ENCODE measurements at places on chromosomes 6 and 20.

DNA sequence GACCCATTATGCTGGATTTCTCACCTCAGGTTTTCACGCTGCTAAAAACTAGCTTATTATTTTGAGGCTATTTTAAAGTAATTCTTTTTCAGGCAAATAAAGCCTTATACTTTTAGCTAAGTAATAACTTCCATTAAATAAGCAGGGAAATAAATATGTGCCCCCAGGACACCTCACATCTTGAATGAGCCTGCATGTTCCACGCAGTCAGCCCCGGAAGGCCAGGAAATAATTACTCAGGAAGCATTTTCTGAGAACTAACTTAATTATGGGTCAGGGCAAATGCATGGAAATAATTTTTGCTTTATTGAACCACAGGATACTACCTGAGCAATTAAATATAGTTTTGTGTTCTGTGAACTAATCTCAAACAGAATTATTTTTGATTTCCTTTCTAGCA, 41.1 kb downstream of the STX7 start:
- DNase-seq, result no peak

DNA sequence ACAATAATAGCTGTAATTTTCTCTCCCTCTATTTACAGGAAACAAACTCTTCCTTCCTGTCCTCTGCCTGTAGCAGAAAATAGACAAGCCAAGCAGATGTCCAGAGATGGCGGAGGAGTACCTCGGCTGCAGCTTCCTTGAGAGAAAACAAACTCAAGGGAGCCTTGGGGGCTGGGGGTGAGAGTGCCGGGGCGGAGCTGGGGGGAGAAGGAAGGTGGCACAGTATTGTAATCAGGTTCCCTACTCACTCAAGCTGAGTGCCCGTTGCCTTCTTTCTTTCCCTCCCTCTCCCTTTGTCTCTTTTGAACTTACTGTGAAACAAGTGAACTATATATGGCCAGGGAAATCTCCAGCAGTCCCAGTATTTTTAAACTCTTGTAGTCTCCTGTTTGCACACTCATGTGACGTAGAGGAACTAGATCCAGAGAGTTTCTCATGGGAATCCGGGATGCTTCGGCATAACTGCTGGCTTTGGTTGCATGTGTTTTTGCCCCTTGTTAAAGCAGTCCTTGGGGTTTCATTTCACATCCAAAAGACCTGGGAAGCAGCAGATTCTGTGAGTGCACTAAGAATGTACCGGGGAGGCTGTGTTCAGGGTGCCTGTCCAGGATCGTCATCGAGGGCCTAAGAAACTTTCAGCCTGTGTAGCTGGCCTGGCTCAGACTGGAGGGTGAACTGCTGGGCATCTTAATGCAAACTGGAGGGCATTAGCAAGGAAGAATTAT, 44.6 kb upstream of the HDDC2 start:
- no peak for DNase-seq

- no peak for DNase-seq
Measured at GRCh38 chr6:3696525-3697088, 54.9 kb downstream of the PXDC1 start.

DNA sequence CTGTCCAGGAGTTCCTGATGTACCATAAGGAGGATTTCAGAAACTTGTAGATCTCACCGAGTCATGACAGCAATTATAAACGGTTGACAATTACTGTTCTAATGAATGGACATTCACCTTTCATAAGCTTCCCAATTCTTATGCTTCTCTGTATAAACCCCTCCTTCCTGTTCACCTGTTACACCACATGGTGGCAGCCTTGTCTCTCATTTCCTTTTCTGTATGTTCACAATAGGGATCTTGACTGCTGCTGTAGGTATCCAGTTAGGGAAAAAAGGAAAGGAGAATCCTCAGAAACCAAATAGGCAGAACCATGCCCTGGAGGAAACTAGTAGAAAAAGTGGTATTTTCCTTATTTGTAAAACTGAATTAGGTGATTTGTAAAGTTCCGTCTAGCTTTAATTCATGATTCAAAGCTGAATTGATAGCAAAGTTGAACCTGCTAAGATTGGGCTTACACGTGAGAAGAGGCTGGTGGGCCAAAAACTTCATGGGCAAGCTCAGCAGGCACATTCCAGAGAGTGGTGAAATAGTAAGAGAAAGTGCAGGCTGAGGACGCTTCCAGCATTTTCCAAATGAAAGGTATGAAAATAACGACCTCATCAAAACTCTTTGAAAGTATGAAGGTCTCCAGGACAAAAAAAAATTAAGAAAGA, 29.0 kb upstream of the TBPL1 start:
- DNase-seq, result peak; percentile 72

DNA sequence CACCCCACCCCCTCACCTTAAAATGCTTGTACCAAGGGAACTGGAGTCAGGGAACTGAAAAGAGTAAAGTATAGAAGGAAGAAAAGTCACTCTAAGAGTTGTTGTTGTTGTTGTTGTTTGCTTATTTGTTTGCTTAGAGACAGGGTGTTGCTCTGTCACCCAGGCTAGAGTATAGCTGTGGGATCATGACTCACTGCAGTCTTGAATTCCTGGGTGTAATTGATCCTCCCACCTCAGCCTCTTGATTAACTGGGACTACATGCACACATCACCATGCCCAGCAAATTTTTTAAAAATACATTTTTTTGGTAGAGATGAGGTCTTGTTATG, 681.6 kb upstream of the GJE1 start:
- DNase-seq, result no peak

DNA sequence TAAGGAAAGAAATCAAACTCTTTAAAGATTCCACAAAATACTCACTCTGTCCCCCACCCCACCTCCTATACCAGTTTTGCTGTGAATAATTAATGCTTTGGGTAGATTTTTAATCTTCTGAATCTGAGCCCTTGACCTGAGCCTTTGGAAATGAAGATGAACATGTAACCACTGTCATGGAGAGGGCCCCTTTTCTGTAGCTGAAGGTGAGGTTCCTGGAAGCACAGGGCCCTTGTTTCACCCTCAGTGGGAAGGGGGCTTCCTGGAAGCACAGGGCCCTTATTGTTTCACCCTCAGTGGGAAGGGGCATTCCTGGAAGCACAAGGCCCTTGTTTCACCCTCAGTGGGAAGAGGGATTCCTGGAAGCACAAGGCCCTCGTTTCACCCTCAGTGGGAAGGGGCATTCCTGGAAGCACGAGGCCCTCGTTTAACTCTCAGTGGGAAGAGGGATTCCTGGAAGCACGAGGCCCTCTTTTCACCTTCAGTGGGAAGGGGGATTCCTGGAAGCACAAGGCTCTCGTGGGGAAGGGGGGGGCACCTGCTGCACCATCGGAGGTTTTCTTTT, 75.7 kb downstream of the DACT2 start:
- no peak for DNase-seq

- no peak for DNase-seq
Measured at GRCh38 chr6:77825204-77825603, 172.4 kb downstream of the MEI4 start.
